ENCODE measurements at places on chromosomes 1 and 21.

- DNase-seq = no peak
Observed at GRCh38 chr1:109272021-109272799, 10.7 kb downstream of the PSRC1 start.

- DNase-seq = no peak
Observed at GRCh38 chr1:183711165-183711682, 58.1 kb upstream of the APOBEC4 start.

DNA sequence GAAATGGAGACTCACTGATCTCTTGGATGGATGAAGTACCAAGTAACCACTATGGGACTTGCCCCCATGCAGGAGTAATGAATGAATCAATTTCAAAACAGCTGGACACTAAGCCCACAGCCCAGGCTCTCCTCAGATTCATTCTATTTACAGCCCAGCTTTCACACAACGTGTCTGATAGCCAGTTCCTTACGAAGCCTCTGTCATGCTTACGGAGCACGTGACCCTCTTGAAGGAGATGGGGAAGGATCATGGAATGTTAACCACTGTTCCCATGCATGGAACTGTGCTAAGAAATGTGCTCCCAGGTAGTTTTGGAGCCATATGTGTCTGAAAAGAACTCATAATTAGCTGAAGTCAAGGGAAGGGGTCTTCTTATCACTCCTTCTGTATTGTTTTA, 124.1 kb downstream of the KIF26B start:
- DNase-seq = no peak

GRCh38 chr1:227855687-227856086, 40.2 kb downstream of the PRSS38 start:
- no peak for DNase-seq

DNA sequence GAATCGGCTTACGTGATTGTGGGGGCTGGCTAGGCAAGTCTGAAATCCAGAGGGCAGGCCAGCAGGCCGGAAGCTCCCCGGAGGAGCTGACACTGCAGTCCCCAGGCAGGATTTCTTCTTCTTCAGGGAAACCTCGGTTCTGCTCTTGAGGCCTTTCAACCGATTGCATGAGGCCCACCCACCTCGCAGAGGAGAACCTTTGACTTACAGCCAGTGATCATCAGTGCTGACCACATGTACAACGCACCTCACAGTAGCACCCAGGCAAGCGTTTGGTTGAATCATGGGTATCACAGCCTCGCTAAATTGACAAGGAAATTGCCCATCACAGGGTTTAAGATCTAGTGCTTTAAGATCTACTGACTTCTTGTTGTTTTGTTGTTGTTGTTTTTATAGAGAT, 23.6 kb upstream of the GPR157 start:
- no peak for DNase-seq

DNA sequence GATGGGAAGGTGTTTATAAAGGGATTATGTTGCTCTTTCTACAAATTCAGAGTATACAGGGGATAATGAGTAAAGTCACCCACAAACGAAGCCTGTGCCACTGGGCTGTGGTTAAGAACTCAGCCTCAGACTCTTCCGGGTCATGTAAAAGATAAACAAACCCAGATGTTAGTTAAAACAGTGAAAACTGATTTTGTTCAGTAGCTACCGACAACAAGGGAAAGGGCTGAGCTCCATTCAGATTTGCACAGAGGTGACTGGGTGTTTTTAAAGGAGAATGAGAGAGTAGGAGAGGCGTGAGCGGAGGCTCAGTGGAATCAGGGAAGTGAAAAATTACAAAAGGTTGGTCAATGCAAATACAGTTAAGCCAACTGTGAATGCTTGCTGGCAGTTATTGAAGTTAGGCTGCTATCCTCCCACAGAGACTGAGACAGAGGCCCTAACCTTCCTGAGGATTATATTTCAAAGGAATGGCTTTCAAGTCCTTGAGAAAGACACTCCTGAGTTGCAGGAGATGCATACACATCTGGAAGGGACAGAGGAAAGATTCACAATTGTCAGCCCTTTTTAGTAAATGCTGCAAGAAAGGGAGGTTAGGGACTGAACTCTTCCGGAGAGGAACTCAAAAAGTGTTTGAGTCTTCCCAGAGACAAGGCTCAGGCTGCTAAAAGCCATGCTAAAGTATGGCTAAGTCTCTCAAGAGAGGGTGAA, 29.9 kb upstream of the SAMD13 start:
- DNase-seq = peak; percentile 16

- DNase-seq = no peak
Observed at GRCh38 chr1:53686091-53686964, 52.6 kb downstream of the GLIS1 start.

- no peak for DNase-seq
Observed at GRCh38 chr1:1627829-1628753, 3.9 kb upstream of the MMP23B start.
